ENCODE measurements at places on chromosomes 11 and 22.

GRCh38 chr11:59755701-59756557, 753 bp downstream of the STX3 start:
- peak; percentile 74 for DNase-seq

- DNase-seq = no peak
Observed at GRCh38 chr11:17907046-17907445, 105.8 kb downstream of the SERGEF start.

- DNase-seq = no peak
Observed at GRCh38 chr11:101255036-101255435, 125.4 kb upstream of the PGR start.

DNA sequence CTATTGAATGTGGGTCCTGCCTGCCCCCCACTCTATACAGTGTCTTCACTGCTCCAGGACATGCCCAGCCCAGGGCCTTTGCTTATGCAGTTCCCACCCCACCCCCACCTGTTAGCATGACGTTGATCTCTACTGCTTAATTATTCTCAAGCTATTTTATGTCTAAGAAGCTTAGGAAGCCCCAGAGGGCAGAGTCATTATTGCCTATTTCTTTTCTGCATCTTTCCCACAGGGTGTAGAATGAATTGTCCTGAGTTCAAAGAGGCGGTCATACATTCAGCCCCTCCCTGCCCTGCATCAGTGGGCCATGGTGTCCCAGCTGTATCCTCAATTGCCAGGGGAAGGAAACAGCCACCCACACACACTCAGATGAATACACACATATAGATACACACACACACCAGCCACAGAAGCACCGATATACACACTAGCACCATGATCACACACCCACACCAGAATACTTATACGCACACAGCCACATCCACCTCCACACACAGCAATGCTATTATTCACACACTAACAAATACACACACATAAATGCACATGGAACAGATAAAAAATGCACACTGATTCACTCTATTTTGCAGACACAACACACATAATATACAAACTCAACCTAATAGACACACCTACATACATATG, 1.5 kb downstream of the PDE2A start:
- no peak for DNase-seq

- DNase-seq = no peak
Observed at GRCh38 chr11:108568195-108568858, 25.2 kb downstream of the EXPH5 start.

GRCh38 chr11:72405009-72405408, 29.3 kb downstream of the CLPB start:
- no peak for DNase-seq

DNA sequence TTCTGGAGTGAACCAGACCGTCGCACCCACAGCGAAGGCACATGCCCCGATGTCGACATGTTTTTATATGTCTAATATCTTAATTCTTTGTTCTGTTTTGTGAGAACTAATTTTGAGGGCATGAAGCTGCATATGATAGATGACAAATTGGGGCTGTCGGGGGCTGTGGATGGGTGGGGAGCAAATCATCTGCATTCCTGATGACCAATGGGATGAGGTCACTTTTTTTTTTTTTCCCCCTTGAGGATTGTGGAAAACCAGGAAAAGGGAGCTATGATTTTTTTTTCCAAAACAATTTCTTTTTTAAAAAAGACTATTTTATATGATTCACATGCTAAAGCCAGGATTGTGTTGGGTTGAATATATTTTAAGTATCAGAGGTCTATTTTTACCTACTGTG, 49.2 kb upstream of the OR4B1 start:
- DNase-seq = peak; percentile 47

GRCh38 chr11:109088086-109088485, 333.9 kb upstream of the C11orf87 start:
- no peak for DNase-seq

- no peak for DNase-seq
Observed at GRCh38 chr22:22674467-22674866, 30.1 kb downstream of the GGTLC2 start.

DNA sequence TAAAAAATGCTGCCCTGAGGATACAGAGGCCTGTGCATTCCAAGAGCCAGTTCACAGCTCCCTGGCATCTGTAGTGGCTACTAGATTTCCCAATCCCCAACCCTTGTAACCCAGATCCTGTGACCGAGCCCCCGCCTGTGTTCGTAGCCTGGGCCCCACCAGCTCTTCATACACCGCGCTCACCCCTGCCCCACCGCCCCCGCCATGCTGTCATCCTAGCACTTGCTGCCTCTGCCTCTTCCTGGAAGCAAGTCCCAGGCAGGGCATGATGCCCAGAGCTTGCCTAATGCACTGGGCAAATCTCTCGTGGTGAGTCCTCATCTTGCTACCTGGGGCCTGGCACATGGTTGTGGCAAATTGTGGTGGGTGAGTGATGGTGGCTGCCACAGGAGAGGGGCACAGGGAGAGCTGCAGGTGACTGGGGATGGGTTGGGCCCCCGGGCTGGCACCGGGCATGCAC, 7.1 kb downstream of the MGAT3 start:
- DNase-seq = peak; percentile 74

DNA sequence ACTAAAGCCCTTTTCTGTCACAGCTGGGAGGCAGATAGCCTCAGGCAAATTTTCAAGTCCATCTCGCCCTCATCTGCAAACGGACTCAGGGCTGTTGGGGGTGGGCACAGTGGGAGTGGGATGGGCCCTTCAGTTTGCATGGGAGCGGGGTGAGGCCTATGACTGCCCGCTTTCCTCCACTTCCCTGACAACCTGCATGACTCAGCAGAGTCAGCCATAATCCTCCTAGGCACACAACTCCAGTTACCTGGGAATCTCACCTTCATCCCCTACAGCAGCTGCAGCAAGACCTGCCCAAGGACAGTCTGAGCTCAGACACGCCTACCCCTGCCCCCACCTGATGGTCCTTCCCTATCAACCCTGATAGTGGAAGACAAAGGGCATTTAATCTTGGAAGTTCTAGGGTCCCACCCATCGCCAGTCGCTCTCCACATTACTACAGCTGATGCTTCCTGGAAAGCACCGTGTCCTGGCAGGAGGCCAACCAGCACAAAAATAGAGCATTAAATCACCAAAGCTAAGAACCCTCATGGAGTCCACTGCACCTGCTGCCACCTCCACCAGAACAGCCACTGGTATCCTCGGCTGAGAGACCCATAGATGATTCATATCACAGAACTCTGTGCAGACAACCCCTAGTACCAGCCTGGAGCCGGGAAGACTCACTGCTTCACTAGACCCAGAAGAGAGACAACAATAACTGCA, 319.3 kb downstream of the DCDC1 start:
- DNase-seq = no peak

DNA sequence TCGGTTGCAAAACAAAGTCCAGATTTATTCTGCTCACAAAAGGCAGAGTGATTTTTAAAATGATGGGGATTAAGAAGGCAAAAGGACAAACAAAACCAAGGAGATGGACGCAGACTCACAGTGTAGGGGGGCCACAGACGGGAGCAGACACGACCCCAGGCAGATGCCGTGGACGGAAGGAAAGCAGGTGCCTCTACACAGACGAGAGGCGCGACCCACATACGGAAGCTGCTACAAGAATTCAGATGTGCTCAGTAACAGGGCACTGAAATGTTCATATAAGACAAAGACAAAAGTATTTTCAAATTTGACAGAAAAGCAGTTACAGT, 148.9 kb downstream of the BRD1 start:
- no peak for DNase-seq

GRCh38 chr11:27697679-27698275, 2.5 kb downstream of the BDNF start:
- no peak for DNase-seq

GRCh38 chr11:96072592-96072991, 148.7 kb upstream of the MTMR2 start:
- DNase-seq = no peak

GRCh38 chr22:17774206-17774925, at the start of gene BID:
Gene BID (minus strand): TSS chr22:17774469. CDS start chr22:17750116, 24,353 bp downstream.
- DNase-seq = no peak

DNA sequence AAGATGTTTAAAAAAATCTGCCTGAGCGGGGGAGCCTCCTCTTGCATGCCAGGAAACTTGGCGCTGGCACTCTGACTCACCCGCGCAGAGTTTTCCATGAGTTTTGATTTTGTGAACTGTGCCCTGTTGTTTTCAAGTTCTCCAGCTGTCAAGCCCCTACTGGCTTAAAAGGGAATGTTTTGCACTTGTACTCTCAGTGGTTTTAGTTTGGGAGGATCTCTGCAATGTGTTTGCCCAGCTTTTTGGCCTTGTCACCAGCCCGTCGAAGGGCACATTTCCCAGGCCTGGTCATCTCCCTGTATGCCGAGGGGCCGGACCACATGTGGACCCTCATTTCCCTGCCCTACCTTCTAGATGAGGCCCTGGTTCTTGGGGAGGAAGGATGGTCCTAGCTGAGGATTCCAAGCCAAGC, 12.2 kb downstream of the MRGPRF start:
- peak; percentile 79 for DNase-seq

DNA sequence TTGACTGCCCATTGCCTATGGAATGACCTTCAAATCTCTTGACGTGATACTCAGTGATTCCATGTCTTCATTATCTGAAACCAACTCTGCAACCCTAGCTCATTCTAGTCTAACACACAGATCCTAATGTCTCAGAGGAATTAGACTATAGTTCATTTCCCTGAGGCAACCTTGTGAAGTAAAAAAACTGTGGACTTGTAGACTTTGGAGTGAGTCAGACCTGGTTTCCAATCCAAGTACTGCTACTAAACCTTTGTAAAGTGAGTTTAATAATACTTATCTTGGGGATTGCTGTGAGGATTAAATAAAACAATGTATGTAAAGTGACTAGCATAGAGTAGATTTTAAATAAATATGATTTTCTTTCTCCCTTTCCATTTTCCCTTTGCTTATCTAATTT, 226.1 kb downstream of the BLID start:
- peak; percentile 46 for DNase-seq

- DNase-seq = no peak
Observed at GRCh38 chr11:44275961-44276550, 33.9 kb downstream of the ALX4 start.

DNA sequence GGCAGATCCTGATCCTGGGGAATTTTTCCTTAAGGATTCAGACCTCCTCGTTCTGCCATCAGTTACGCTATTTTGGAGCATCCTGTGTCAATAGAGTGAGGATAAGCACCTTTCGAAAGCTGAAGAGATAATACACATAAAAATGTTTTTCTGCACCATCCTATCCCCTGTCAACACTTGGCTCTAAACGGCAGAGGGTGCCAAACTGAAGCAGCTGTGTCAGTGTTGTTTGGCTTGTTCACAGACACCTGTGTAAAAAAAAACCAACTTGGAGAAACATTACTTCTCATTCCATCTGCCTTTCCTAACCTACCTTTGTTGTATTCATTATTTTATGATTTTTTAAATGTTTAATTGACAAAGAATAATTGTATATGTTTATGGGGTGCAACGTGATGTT, 417.0 kb upstream of the DDI1 start:
- peak; percentile 28 for DNase-seq

GRCh38 chr11:40797981-40798380, 661.5 kb downstream of the LRRC4C start:
- DNase-seq = no peak

DNA sequence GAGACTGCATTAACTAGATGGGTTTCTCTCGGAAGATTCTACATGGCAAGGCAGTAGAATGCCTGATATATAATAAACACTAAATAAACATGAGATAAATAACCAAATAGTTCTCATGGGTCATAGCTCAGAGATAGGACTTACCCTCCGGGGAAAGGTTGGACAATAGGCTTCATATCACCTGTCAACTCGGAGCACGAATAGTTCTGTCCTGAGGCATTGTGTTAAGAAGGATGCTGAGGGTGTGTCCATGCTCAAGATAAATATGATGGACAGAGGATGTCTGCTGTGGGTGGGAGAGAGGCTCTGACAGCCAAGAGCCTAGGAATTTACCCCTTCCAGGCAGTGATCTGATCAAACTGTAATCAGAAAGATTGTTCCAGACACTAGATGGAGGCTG, 474.0 kb downstream of the MIAT start:
- no peak for DNase-seq

DNA sequence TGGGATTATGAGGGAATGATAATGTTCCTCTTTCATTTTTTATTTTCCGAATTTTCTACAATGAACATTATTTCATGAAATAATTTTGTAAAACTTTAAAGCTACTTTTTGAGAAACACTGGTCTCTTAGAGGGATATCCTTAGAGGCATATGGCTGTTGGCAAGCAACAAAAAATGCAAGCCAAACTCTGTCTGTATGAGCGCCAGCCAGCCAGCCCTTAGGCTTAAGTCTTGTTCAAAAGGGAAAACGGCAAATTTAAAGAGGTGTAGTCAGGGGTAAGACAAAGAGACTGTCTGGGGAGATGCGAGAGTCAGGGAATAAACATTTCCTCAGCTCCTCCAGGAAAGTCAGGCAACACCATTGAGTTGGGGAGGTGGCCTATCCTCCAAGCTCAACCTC, 22.5 kb downstream of the ASCC2 start:
- peak; percentile 43 for DNase-seq

GRCh38 chr11:124463324-124463723, 17.8 kb upstream of the OR8B8 start:
- no peak for DNase-seq

GRCh38 chr11:46554213-46555147, 39.3 kb downstream of the AMBRA1 start:
- peak; percentile 76 for DNase-seq

- DNase-seq = no peak
Observed at GRCh38 chr11:64085906-64086257, 50.2 kb downstream of the FLRT1 start.

- DNase-seq = no peak
Observed at GRCh38 chr22:39873965-39874364, 19.6 kb downstream of the ENTHD1 start.

GRCh38 chr22:29083933-29084591, 11.2 kb downstream of the KREMEN1 start:
- DNase-seq = peak; percentile 23

DNA sequence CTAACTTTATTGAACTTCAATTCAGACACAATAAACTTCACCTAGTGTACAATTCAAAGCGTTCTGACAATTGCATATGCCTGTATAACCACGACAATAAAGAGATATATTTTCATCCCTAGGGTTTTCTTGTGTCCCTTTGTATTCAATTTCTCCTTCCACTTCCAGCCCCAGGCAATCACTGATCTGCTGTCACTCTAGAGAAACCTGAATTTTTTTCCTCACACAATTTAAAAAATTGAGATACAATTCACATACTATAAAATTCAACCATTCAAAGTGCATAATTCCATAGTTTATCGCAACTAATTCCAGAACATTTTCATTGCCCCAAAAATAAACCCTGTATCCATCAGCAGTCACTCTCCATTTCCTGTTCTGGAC, 116.6 kb downstream of the MRTFA start:
- no peak for DNase-seq

- peak; percentile 60 for DNase-seq
Observed at GRCh38 chr11:833114-833791, 501 bp downstream of the CD151 start.

GRCh38 chr11:120310870-120311269, 14.2 kb upstream of the TLCD5 start:
- no peak for DNase-seq
